COR-L47 (cell line): ENCODE measurements at places on chromosomes 4 and X.

DNA sequence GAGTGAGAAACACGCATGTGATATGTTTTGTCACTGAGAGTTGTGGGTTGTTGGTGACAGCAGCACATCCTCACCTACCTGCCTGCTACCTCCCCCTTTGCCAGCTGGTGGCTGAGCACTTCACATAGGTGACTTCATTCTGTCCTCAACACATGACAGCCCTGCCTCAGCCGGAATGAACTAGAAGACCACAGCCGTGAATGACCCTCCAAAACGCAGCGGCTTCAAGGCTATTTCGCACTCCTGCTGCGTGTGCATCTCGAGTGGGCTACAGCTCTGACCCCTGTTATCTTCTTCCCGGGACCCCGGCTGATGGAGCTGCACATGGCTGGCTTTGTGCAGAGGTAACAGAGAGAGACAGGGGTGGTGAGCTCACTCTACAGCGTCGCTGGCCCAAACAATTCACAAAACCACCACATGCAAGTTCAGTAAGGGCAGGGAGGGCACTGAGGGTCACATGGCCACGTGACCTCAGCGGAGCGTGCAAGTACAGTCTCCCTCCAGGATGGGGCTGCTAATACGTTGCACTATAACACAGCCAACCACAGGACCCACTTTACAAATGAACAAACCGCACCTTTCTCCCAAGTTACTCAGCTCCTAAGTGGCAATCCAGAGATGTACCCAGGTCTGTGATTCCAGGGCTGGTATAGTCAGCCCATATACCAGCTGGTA, 6.3 kb upstream of the PPP2R2C start:
- no peak for DNase-seq

GRCh38 chrX:1392376-1393068, 609 bp upstream of the SLC25A6 start:
- no peak for DNase-seq

DNA sequence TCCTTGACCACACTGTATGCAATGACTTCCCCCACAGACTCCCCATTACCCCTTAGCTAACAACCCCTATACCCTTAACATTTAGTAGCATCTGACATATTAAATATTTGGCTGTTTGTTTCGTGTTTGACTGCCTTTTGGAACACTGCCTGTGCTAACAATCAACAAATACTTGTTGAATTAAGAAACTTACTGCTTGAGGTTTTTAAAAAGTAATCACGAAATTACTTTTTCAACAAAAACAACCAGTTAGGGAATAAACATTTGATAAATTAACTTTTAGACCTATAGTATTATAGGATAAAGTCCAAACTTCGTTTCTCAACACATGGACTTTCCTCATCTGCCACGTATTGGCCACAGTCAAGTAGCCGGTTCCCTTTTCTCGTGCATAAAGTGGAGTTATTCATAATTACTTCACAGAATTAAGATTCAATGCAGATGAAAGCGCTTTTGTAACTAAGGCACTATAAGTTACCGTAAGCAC, 555 bp upstream of the ELMOD2 start:
- no peak for DNase-seq

- no peak for DNase-seq
Observed at GRCh38 chrX:20393944-20394343, 127.2 kb upstream of the RPS6KA3 start.

GRCh38 chr4:185018834-185019455, 655 bp downstream of the HELT start:
- no peak for DNase-seq

- DNase-seq = no peak
Observed at GRCh38 chr4:26780539-26780938, 80.1 kb upstream of the STIM2 start.

DNA sequence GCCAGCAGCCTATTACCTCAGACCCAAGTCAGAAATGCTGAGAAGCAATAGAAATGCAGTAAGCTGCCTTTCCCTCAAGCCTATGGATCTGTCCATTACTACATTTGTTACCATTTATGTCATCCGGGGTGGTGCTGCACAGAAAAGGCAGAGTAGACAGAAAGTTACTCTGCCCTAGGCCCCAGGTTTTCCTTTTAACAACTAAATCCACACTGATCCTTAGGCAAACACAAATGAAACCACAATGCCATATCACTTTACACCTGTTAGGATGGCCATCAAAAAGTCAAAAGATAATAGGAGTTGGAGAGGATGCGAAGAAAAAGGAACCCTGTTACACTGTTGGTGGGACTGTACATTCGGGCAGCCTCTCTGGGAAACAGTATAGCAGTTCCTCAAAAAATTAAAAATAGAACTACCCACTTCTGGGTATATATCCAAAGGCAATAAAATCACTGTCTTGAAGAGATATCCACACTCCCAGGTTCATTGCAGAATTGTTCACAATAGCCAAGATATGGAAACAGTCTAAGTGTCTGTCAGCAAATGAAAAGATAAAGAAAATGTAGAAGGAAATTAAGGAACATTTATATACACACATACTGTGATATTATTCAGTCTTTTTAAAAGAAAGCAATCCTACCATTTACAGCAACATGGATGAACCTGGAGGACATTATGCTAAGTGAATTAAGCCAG, 186.3 kb downstream of the NWD2 start:
- no peak for DNase-seq

GRCh38 chr4:76783836-76784235, 114.1 kb downstream of the SOWAHB start:
- no peak for DNase-seq

- no peak for DNase-seq
Observed at GRCh38 chr4:159545556-159545955, 442.7 kb downstream of the RAPGEF2 start.

DNA sequence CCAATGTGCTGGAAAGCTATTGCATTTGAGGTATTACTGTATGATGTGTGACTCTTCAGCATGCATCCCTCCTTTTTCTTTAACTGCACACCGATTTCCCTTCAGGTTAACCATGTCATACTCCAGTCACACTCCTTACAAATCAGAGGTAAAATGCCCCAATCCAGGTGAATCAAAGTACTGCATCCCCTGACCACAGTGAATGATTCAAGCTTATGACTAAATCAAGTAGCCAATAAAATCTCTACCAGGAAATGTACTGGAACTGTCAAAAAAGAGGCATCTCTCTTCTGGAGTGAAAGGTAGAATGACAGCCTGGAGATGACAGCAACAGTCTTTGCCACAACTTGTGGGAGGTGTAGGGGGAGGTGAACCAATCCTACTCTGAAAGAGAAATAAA, 10.4 kb downstream of the ADAMTS3 start:
- DNase-seq = no peak
